ENCODE measurements at places on chromosomes 6 and 20.

GRCh38 chr6:11853678-11854407 is 75.2 kb upstream of the ADTRP start:
- DNase-seq = no peak

- no peak for DNase-seq
Measured at GRCh38 chr6:106377061-106377540, 16.6 kb downstream of the CRYBG1 start.

GRCh38 chr20:16113736-16114135 is 459.5 kb downstream of the KIF16B start:
- DNase-seq = no peak

- DNase-seq = no peak
Measured at GRCh38 chr6:156146891-156147290, 630.3 kb upstream of the ARID1B start.

- DNase-seq = no peak
Measured at GRCh38 chr20:18743665-18744440, 69.7 kb upstream of the SCP2D1 start.

- DNase-seq = no peak
Measured at GRCh38 chr6:14440940-14441781, 323.6 kb downstream of the CD83 start.

DNA sequence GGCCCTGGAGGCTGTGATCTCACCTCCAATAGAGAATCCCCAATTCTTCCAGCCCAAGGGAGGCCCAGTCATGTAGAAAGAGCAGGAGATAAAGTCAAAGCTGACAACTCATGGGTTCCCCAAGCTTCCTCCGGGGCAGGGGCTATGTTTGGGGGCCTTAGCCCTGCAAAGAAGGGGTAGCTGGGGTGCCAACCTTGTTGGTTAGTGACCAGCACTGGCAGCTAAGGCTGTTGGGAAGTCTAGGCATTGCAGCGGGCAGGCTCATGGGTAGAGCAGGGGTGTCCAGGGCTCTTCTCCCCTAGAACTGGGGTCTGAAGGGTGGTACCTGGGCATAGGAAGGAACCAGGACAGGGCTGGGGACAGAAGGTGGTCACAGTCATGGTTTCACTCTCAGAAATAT is 36.4 kb downstream of the TGM2 start:
- DNase-seq = no peak

- no peak for DNase-seq
Measured at GRCh38 chr6:135002229-135002844, 52.3 kb downstream of the HBS1L start.

DNA sequence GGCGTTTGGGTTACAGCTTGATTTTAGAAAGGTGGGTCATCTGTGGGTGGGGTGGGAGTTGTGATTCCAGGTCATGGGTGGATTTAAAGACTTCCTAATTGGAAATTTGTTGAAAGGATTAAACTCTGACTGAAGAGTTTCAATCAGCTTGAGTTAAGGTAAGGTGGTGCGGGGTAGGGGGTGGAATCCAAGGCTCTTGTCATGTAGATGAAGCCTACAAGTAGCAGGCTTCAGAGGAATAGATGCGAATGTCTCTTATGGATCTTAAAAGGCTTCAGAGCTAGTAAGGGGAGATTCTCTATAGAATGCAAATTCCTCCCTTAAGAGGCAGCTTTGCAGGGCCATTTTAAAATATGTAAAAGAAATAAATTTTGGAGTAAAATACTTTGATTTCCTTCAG is 645.3 kb downstream of the FRK start:
- DNase-seq = no peak

DNA sequence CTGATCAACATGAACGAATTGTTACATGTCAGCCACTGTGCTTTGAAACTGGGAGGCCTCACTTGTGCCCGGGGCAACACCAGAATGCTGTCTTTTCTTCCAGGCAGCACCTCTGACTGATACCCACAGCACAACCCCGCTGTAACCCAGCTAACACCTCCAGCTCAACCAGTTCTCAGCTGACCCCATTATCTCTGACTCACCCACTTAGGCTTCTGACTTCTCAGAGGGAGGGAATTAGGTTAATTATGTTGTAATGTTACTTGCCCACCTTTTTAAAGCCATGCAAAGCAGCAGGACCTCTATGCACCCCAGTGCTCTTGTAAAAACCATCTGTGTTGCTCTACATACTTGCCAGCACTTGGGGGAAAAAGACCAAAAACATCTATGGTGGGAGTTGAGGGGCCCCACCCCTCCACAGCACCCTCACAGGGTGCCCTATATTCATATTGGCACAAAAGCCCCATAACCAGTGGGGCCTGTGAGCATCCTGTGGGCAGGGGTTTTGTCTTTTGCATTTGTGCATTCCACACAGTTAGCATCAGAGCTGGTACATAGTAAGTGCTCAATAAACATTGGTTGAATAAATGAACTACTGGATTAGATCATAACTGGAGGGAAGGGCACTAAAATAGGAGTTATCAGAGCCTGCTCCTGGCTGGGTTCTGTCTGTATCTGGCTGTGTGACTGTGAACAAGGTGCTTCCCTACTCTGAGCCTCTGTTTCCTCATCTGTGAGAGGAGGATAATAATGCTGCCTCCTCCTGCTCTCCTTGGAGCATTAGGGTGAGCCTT is 22.3 kb downstream of the BNIP5 start:
- DNase-seq = no peak

- DNase-seq = no peak
Measured at GRCh38 chr20:44174996-44175765, 11.8 kb downstream of the JPH2 start.

DNA sequence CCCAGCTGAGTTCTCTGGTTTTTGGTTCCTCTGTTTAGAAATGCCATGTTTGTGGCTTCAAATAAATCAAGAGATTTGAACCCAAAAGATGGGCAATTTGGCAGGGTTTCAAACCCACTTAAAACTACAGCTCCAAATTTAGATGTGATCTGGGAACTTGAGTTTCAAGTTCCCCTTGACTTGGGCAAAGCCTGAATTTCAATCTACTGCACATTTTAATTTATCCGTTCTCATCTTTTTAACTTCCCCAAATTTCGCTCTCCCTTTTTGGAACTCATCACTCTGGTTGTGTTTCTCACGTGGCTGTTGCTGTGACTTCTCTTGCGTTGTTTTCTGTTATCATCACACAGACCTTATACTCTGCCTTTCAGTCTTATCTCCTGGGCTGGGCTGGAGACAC is 230.9 kb downstream of the CDC5L start:
- no peak for DNase-seq

DNA sequence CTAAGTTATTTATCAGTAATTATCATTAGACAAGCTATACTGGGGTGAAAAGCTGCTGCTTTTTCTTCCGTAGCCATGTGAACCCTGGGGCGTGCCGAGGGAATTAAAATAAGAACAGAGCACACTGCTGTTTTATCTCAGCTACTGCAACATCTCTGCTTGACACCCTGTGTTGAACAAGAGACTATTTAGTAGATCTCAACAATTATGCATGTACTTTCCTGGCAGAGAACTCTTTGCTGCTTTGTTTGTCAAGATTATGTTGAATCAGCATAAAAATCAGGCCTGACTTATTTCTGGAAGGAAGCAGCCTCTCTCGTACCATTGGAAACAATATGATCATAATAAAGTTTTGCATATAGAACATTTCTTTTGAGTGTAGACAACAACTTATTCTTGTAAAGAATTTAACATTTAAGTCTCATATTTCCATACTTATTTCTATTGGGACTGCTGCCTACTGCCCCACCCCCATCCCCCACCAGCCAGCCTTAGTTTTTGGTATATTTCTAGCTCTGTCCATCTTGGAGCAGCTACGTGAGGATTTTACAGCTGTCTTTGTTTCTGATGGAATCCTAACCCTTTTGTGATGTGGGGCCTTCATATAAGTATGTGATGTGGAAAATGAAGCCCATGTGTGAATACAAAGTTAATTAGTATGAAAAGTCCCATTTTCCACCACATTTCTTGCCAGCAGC is 1011.4 kb downstream of the KIF16B start:
- DNase-seq = no peak

DNA sequence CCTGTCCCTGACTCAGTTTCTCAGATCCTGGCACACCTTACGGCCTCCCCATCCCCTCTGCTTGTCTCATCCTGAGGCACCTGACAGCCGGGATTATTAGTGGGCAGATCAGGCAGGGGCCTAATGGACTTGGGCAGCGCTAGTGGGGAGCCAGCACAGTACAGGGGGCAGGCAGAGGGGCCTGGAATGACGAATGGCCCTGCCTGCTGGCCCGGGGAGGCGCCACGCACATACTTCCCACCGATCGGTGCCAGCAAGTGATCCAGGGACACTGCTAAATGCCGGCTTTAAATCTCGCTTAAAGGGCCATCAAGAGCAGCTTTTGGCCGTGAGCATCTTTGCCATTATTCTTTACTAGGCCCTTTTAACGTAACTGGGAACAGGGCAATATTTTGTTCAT is 188.4 kb downstream of the DHX35 start:
- no peak for DNase-seq

DNA sequence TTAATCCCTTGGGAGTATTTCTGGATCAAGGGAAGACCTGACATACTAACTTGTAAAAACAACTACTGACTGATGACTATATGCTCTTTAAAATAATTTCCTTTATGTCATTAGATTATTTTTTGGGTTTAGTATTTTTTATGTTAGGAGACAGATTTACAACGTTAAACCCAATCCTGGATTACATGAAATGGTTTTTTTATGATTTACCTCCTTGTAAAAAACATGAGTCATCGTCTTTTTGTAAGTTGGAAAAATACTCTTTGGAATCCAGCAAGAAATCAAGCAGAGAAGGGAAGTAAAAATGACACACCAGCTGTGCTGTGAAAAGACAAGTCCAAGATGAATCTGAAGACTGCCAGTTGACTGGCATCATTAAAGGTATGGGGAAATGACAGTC is 6.7 kb downstream of the STK4 start:
- no peak for DNase-seq

DNA sequence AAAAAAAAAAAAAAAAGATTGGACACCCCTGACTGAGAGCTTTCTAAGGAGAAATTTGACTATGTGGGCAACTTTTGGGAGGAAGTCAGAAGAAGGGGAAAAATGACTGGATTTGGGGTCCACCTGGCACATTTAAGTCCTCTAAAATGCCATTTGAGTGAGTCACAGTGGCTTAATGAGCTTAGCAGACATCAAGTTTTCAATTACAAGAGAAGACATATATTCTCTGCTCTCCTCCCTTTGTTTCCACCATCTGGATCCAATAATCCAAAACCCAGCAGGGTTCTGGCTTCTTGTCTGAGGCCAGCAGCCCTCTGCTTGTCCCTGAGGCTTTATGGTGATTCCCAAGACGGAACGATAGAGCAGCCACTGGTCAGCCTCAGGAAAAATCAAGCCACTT is 6.9 kb downstream of the PI3 start:
- DNase-seq = no peak

DNA sequence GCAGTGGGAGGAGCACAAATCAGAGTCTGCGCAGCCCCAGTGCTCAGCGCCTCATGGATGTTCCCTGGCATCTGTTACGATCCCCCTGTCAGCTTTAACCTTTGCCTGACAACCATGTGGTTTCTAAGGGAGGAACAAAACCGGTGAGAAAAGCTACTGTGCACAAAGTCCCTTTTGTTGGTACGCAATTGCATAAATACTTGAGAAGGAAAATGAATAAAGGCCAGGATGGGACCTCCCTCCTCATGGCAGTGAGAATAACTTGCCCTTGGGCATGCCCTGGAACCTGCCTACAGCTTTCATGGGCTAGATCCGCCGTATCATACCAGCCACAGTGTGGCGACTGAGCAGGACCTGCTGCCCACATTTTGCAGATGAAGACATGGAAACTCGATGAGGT is 81.0 kb downstream of the RIN2 start:
- no peak for DNase-seq

GRCh38 chr6:34349211-34349610 is 43.3 kb downstream of the NUDT3 start:
- no peak for DNase-seq

DNA sequence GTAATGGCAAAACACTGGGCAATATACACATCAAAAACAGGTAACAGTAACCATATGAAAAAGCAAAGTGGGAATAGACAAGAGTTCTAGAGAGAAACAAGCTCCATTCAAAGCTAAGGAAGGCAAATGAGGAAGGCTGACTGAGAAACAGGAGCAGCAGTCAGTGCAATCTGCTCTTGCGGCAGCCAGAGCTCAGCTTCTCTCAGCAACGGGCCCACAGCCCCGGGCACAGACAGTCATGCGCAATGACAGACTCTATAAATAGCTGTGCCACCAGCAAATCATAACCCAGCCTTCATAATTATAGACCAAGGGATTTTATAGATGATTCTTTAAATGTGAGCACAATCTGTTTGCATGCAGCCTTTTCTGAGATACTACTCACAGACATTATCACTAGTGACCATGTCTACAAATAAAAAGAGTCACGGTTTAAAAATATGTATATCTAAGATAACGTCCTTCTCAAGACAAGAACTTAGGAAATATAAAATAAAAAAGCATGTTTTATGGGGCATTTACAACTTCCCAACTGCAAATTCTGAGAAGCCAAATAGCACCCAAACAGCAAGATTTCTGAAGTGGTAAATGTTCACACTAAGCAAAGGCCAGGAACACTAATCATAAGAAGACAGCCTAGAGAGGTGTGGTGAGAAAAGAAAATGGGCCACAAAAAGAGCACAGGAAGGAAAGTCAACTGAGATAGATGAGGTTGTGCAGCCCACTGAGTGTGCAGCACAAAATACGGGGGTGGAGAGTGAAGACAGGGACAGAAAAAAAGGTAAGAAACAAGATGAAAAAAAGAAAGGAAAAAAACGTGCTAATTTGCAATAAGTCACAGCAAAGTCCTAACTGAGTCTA is 39.9 kb upstream of the BEND6 start:
- DNase-seq = peak; percentile 58

DNA sequence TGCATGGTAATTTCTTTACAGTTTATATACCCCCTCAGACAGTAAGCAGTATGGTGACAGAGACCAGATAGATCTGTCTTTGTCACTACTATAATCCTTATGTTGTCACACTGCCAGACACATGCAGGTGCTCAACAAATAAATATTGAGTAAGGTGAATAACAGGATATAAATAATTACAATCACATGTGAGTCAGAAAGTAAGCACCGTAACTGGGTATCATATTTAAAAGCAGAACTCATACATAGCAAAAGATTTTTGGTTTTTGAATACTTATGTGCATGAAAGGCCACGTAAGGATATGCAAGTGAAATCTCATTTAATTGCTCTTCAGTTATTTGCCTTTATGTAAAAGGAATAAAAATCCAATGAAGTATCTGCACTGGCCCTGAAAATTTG is 17.4 kb downstream of the CNBD2 start:
- no peak for DNase-seq

- no peak for DNase-seq
Measured at GRCh38 chr6:119256978-119257462, 92.5 kb downstream of the MAN1A1 start.

DNA sequence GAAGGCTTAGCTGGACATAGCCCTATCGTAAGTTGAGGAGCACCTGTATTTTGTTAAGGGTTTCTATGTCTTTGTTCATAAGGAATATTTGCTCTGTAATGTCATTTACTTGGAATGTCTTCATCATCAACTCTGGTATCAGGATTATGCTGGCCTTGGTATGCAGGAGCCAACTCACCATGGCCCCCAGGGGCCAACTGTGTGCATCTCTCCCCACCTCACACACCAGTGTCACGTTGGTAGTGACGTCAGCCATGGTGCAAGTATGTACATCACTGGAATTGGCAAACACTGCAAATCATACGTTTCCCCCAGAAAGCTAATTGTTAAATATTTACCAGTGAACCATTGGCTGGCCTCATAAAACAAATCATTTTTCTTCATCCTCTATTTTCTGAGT is 70.8 kb downstream of the YTHDF1 start:
- no peak for DNase-seq

- DNase-seq = no peak
Measured at GRCh38 chr20:10949930-10950783, 276.4 kb upstream of the JAG1 start.

GRCh38 chr6:140909156-140909555 is 1223.6 kb upstream of the GJE1 start:
- DNase-seq = no peak

Data from right cardiac atrium (tissue), 5 donors.